ENCODE measurements at places on chromosomes 6 and 20.

DNA sequence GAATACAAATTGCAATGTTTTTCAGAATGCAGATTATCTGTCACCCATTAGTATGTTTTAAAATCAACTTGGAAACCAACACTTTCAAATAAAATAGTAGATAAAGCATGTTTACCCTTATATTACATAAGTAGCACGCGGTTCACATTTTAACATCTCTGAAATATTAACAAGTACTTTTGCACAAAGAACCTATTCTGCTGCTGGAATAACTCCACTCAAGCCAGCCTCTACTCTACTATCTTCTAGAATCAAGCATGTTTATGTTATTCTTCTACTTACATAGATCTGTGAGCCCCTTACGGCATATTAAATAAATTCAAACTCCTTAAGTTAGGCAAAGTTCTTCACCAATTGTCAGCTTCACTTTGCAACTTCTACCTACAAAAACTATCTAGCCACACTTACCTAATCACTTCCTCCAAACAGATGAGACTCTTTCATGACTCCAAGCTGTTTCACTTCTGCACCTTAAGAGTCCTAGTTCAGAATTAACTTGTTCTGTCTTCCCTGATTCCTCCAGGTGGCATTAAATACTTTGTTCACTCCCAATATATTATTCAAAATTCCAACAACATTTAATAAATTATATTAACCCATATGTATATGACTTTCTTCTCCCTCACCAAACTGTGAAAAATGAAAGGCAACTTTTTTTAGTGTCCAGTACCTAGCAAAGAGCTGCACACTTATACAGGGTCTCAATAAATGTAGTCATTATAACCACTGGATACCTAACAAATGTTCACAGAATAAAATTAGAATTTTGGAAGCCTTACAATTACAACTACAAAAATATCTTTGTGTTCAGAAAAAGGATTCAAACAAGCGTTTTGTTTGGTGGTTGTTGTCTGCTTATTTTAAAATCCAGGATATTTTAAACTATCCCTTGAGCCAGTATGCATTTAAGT, 12.1 kb downstream of the CEP85L start:
- no peak for DNase-seq

- DNase-seq, result no peak
These were observed 192.2 kb downstream of the SASH1 start for GRCh38 chr6:148534871-148535270.

- DNase-seq, result no peak
These were observed 49.6 kb upstream of the SNAP91 start for GRCh38 chr6:83758533-83758932.

DNA sequence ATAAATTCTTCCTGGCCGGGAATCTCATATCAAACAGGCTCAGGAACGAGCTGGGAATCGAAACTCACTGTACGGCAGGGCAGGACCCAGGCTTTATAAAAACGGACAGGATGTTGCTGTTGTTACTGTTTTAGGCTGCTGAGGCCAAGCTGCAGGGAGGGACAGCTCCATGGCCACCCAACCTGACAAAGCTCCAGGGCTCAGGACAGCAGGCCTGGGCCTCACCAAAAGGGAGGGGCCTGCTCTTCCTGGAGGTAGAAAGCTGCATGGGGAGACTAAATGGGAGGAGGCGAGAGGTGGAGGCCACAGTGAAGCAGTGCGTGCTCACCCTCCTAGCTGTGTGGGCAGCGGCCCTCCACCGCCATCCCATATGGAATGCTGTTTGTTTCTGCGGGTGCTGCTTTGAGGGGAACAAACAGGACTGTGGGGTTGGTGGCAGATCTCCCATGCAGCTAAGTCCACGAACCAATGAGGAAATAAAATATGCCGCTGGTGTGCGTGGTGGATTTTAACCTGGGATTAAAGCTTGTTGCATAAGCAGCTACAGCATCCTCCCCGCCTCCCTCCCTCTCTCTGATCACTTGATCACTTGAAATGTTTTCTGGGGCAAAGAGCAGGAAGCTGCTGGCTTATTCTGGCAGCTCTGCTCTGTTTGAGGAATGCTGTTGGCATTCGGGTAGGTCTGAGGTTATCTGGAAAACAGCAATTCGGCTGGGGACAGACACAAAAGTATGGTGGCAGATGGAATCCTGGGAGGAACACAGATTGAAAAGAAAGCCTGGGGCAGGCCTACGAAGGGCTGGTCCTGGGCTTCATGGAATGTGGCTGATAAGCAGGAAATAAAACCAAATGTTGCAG, 2.4 kb upstream of the ZMYND8 start:
- no peak for DNase-seq

DNA sequence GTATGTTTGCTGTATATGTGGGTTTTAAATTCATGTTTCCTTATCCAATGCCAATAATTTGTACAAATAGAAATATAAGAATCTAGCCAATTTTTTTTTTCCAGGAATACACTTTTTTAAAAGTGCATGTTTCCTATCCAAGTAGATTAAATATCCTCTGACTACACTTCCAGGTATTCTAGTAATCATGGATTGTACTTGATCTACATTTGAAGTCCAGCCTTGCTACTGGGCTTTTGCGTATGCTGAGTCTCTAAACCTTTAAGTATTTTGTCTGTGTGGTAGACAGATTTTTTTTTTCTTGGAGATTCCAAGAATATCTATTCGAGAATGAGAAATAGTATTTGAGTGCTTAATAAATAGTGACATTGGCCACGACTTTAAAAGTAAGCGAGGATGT, 188.3 kb downstream of the SASH1 start:
- DNase-seq, result no peak

GRCh38 chr20:25277051-25277801, 29.3 kb downstream of the PYGB start:
- DNase-seq, result no peak

DNA sequence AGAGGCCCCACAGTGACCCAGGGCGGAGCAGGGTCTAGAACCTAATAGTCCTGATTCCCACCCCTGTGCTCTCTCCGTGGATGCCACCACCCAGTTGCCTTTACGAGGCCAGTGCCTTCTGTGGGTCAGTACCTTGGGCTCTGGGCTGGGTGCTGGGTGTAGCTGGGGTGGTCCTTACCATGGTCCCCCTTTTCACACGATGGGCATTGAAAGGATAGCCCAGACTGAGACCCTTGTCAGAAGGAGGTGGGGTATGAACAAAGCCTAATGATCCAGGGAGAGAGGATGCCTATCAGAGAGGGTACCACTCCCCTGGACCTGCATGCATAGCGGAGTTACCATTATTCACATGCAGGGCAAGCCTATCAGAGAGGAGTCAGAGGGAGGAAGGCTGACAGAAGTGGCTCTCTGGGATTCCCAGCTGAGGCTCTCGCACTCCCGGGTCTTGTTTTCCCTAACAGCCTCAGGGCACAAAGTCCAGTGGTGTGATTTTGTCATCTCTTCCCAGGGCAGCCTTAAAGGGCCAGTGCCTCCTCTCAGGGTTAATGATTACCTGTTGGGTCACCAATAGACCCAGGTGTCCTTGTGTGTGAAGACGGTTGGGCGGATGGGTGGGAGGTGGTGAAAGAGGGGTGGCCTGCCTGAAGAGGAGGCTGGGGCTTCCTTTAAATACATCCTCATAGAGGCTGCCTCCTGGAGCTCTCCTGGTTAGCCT, 36.2 kb downstream of the VEGFA start:
- DNase-seq, result no peak

- DNase-seq, result no peak
These were observed 75.1 kb downstream of the SLC2A10 start for GRCh38 chr20:46784436-46785127.
